A549 treated with RU486 at 1 μM for 4 hours (cell line): ENCODE measurements at places on chromosomes 16 and 17. TPM values are rescaled to one million over a fixed set of nuclear protein-coding genes. Genes with fewer than 3 reads are reported as not detected.

The TUBB3 gene
- 167 to 245 TPM (median 212 TPM) in 5 replicates for total RNA-seq

The CLEC19A gene
- total RNA-seq, result 0.08 to 0.18 TPM (median 0.11 TPM) in 4 of 5 replicates, not detected in the other

The LASP1 gene
- total RNA-seq, result 245 to 270 TPM (median 262 TPM) in 5 replicates

The GINS2 gene
- 28.9 to 37.3 TPM (median 32.3 TPM) in 5 replicates for total RNA-seq

The AHSP gene
- not detected in 5 replicates for total RNA-seq

The PPP1R27 gene
- 0.27 to 0.61 TPM (median 0.32 TPM) in 3 of 5 replicates, not detected in the others for total RNA-seq

The CAPN15 gene
- 41.1 to 84.0 TPM (median 73.2 TPM) in 5 replicates for total RNA-seq

The TERB1 gene
- not detected in 5 replicates for total RNA-seq

The TMEM97 gene
- total RNA-seq, result 48.1 to 56.0 TPM (median 51.1 TPM) in 5 replicates

The GRAP gene
- total RNA-seq, result 0.09 to 0.28 TPM (median 0.22 TPM) in 5 replicates

The FBXO39 gene
- total RNA-seq, result not detected in 5 replicates

The MSLN gene
- 1.7 to 3.1 TPM (median 2.4 TPM) in 5 replicates for total RNA-seq

The OR2C1 gene
- not detected in 5 replicates for total RNA-seq

The DUS2 gene
- 17.4 to 18.0 TPM (median 18.0 TPM) in 5 replicates for total RNA-seq

The TMEM92 gene
- total RNA-seq, result 21.2 to 28.6 TPM (median 23.5 TPM) in 5 replicates

The NPIPA2 gene
- total RNA-seq, result 0.97 to 2.0 TPM (median 1.4 TPM) in 5 replicates
